Erythroblast (primary cell): ENCODE measurements at places on chromosomes 1 and 21.

DNA sequence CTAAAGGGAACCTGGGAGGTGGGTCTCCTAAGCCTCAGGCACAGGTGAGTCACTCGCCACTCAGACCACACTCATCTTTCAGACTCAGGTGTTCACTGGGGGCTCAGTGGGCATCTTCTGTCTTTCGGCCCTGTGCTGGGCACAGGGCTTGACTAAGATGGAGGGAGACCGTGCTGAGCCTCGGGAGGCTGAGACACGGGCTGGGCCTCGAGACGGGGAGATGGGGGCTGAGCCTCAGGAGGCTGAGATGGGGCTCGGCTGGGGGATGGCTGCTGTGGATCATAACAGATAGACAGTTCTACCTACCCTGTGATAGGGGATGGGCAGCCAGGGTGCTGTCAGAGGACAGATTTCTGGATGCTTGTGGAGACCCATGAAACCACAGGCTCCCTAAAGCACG, 15.5 kb upstream of the IFNLR1 start:
- no peak for DNase-seq

DNA sequence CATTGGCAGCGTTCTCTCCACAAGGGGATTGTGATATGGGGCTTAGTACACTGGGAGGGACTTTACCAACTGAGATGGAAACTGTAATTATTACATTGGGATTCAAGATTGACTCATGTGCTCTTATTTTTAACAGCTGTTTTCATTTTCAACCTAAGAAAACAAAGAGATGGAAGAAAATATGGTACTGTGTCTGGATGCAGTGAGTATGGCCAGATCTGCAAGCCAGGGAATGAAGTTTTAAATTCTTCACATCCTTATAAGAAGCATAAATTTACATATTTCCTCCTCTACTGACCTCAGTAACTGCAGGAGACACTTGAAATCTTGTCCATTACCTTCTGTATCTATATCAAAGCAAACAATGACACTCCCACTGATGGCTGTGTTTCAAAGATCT, 81.5 kb upstream of the EDEM3 start:
- no peak for DNase-seq

GRCh38 chr1:238861342-238862066, 524.9 kb upstream of the CHRM3 start:
- no peak for DNase-seq

- DNase-seq, result no peak
Observed at GRCh38 chr1:181101581-181102226, 13.2 kb downstream of the IER5 start.

GRCh38 chr1:231976231-231976630, 349.6 kb downstream of the DISC1 start:
- DNase-seq, result no peak

- no peak for DNase-seq
Observed at GRCh38 chr21:31298618-31299269, 45.3 kb downstream of the TIAM1 start.

- no peak for DNase-seq
Observed at GRCh38 chr1:26945728-26946127, 14.5 kb downstream of the KDF1 start.

GRCh38 chr1:46133181-46133658, 791 bp upstream of the PIK3R3 start:
- DNase-seq, result peak; percentile 89

DNA sequence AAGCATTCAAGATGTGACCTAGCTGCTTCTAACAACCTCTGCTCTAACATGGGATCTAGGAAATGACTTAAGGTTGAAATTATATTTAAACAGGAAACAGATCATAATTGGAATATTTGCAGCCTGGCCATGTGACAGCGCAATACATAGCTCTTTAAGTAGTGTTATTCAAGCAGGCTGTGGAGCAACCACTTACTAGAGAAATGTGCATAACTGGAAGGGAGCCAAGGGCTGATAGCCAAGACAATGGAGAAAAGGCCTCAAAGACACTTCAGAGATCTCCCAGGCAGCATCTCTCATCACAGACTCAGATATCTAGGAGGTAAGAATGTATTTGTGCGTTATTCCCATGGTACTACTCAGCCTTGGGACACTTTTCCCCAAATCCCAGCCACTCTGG, 823.0 kb upstream of the PRMT6 start:
- no peak for DNase-seq

DNA sequence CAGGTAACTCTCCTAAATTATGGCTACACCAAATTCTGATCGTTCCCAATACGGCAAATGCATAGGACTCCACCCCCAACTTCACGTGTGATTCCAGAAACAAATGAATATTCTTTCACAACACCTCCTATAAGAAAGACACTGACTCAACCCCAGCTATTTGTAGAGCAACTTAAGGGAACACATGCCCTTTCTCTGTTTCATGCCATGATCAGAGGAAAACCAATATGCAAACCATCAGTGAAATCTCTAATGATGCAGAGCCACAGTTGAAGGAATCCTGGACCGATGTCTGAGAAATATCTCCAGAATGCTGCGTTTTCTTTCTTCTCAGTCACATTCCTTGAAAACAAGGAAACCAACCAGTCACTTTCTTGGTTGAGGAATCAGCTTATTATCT, 164.2 kb upstream of the PTBP2 start:
- no peak for DNase-seq

GRCh38 chr1:196121181-196121580, 487.1 kb downstream of the KCNT2 start:
- no peak for DNase-seq

GRCh38 chr1:154840269-154841176, 29.6 kb downstream of the KCNN3 start:
- no peak for DNase-seq

GRCh38 chr1:14726606-14727005, 128.1 kb downstream of the KAZN start:
- no peak for DNase-seq

DNA sequence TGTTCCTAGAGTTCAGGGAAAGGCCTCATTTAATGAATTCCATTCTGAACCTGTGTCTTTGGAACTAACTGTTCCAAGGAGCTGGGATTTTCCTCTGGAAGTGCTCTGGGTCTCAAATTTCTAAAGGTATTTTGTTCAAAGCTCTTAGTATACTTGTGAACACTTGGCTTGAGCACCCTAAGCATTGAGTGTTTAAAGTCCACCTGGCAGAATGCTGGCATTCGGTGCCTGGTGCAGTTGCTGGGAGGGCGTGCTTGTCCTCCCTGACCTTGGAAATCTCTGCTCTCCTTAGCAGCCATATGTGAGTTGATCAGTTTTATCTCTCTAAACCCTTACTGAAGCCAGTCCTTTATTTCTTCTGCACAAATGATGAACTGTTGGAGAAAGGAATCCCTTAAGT, 3.0 kb downstream of the MTARC2 start:
- DNase-seq, result no peak

DNA sequence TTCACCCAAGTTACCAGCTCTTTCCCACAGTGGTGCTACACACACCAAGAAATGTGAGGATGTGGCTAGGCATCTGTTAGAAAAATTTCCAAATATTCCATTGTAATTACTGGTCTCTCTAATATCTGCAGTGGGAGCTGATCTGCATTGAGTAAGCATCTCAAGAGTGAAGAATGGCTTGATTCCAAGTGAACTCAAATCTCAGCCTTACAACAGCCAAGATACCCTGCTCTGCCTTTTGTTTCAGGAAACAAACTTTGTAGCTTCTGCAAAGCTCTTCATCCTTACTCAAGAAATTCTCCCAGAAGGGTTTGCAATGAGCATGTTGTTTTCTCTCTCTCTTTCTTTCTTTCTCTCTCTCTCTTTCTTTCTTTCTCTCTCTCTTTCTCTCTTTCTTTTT, 181.1 kb downstream of the FCRL5 start:
- no peak for DNase-seq

GRCh38 chr1:238063454-238063853, 172.7 kb upstream of the ZP4 start:
- no peak for DNase-seq

- DNase-seq, result no peak
Observed at GRCh38 chr1:27968692-27969091, 8.9 kb downstream of the XKR8 start.

DNA sequence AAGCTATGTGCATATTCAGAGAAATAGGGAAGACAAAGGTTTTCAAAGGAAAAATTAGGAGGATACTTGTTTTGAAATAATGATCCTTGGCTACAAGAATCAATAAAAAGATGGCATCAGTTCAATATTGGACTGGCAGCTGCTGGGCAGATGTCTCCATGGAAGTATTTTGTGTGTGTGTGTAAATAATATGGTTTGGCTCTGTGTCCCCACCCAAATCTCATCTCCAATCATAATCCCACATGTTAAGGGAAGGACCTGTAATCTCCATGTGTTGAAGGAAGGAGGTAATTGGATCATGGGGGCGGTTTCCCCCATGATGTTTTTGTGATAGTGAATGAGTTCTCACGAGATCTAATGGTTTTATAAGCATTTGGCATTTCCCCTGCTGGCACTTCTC, 40.4 kb upstream of the LRRC7 start:
- no peak for DNase-seq

GRCh38 chr1:170460001-170460400, 72.0 kb upstream of the GORAB start:
- no peak for DNase-seq

- DNase-seq, result no peak
Observed at GRCh38 chr21:28761674-28762356, 230.9 kb downstream of the LTN1 start.

GRCh38 chr21:45918835-45919447, 62.6 kb upstream of the COL6A1 start:
- no peak for DNase-seq
